NCI-H1092 (cell line): ENCODE measurements at places on chromosomes 12 and 14.

DNA sequence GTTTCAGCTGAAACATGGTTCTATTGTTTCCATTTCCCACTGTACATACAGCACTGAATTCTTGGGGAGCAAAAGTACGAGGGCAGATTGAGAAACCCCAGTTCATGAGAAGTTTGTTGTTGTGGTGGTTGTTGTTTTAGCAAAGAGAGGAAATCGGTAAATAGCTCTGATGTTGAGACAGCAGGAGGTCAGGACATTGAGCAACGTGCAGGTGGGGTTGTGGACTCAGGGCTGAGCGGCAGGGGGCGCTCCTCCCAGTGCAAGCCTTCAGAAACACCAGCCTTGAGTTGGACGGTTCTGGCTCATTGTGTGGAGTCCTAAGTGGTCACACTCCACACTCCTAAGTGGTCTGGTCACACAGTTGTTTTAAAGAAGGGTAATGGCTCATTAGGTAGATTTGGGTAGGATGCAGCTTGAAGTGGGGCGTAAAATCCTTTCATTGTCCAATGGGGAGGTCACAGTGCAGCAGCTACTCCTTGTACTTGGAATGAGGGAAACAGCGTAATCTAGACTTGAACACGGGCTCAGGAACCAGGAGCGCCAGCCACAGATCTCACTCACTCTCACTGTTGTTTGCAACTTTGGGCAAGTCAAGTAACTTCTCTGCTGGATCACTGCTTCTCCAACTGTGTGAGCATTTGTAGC lies 14.5 kb upstream of the PWP1 start:
- DNase-seq, result no peak

- DNase-seq, result no peak
Observed at GRCh38 chr12:51270067-51270950, at the start of gene SMAGP. Gene SMAGP, minus strand, starts transcription at chr12:51270415. Its CDS starts 1,137 bp downstream, at chr12:51269278.

- DNase-seq, result no peak
Observed at GRCh38 chr14:86533834-86534233, 1003.9 kb downstream of the FLRT2 start.

- DNase-seq, result no peak
Observed at GRCh38 chr12:131640525-131640924, 70.4 kb upstream of the SFSWAP start.

DNA sequence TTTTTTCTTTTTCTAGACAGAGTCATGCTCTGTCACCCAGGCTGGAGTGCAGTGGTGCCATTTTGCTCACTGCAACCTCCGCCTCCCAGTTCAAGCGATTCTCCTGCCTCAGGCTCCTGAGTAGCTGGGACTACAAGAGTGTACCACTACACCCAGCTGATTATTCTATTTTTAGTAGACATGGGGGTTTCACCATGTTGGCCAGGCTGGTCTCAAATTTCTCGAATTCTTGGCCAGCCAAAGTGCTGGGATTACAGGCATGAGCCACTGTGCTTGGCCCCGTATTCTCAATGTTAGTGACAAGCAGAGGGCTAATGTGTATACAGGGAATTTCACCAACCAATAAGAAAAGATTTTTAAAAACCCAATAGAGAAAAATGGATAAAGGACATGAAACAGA lies 8.4 kb downstream of the PLBD2 start:
- no peak for DNase-seq

GRCh38 chr14:74973003-74973653 lies 17.7 kb upstream of the PGF start:
- DNase-seq, result no peak

- DNase-seq, result no peak
Observed at GRCh38 chr12:41467591-41468325, 279.6 kb downstream of the PDZRN4 start.
